ENCODE measurements at places on chromosomes 12 and 14. TPM values are rescaled to one million over a fixed set of nuclear protein-coding genes. Genes with fewer than 3 reads are reported as not detected.

- H3K27ac ChIP-seq, result no peak overlapping the region
- H3K4me1 ChIP-seq, result peaks cover 6% of the 10 kb centered on the region
- H3K4me3 ChIP-seq, result no peak overlapping the region
- H3K36me3 ChIP-seq, result peaks cover 2% of the 10 kb centered on the region
- no peaks in the 10 kb centered on the region for H3K27me3 ChIP-seq
- DNase-seq, result no peak
Observed at GRCh38 chr12:77953528-77954205, 123.0 kb downstream of the NAV3 start.

GRCh38 chr14:30002859-30003258 lies 75.2 kb upstream of the PRKD1 start:
- no peaks in the 10 kb centered on the region for H3K36me3 ChIP-seq
- H3K4me1 ChIP-seq, result no peaks in the 10 kb centered on the region
- no peak for DNase-seq
- H3K4me3 ChIP-seq, result no peak overlapping the region
- no peak overlapping the region for H3K27ac ChIP-seq

- no peak overlapping the region for H3K27ac ChIP-seq
- no peak for DNase-seq
- H3K4me1 ChIP-seq, result no peaks in the 10 kb centered on the region
- no peak overlapping the region for H3K4me3 ChIP-seq
- H3K36me3 ChIP-seq, result no peaks in the 10 kb centered on the region
- H3K27me3 ChIP-seq, result no peaks in the 10 kb centered on the region
Observed at GRCh38 chr14:30058401-30058800, 130.8 kb upstream of the PRKD1 start.

DHRS2 gene
- not detected for total RNA-seq

LRIG3 gene
- 241 TPM for total RNA-seq

MGP gene
- 74.1 TPM for total RNA-seq

Measured in osteocyte (in vitro differentiated cells).